Stimulated activated CD4-positive, alpha-beta T cell treated with anti-CD3 and anti-CD28 coated beads, Interleukin-2, amount 100 ng/mL, for 48 hours (primary cell): ENCODE measurements at places on chromosomes 4 and X.

- no peak for DNase-seq
Observed at GRCh38 chr4:177107288-177107921, 202.3 kb upstream of the NEIL3 start.

- no peak for DNase-seq
Observed at GRCh38 chr4:127616898-127617297, 15.9 kb upstream of the INTU start.

DNA sequence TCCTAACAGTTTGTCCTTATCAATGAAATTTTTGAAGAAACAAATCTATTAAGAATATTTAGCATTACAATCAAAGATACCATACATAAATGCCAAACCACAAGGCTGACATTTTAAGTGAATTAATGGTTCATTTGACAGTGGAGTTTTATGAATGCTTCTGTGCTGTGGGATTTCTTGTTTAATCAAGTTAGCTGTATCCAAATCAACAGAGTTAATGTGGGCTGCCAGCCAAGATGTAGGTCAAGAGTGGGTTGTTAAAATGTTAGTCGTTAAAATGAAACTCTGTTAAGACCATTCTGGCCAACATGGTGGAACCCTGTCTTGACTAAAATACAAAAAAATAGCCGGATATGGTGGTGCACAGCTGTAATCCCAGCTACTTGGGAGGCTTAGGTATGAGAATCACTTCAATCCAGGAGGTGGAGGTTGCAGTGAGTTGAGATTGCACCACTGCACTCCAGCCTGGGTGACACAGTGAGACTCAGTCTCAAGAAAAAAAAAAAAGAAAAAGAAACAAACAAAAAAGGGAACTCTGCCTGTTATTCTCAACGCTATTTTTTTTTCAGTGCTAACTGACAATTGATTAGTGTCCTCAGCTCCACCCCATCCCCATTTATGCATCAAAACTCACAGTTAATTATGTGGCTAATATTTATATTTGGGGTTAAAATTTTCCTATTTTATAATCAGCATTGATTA lies 20.2 kb downstream of the GPAT3 start:
- no peak for DNase-seq

DNA sequence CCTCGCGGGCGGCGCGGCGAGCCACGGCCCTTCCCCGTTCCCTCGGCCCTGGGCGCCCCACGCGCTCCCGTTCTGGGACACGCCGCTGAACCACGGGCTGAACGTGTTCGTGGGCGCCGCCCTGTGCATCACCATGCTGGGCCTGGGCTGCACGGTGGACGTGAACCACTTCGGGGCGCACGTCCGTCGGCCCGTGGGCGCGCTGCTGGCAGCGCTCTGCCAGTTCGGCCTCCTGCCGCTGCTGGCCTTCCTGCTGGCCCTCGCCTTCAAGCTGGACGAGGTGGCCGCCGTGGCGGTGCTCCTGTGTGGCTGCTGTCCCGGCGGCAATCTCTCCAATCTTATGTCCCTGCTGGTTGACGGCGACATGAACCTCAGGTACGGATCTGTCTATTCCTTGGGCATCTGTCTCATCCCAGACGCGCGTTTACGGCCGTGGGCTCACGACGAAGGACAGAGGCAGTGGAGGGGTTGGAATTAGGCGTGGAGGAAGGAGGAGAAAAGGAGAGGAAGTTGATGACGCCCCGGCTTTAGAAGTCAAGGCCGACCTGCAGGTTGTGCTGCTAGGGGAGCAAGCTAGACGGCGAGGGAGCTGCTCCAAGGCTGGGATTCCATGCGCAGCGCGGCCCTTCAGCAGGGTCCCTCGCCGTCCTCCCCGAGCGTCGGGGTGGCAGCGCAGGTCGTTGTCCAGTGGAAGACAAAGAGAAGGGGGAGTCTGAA lies 792 bp downstream of the SLC10A4 start:
- DNase-seq, result no peak

DNA sequence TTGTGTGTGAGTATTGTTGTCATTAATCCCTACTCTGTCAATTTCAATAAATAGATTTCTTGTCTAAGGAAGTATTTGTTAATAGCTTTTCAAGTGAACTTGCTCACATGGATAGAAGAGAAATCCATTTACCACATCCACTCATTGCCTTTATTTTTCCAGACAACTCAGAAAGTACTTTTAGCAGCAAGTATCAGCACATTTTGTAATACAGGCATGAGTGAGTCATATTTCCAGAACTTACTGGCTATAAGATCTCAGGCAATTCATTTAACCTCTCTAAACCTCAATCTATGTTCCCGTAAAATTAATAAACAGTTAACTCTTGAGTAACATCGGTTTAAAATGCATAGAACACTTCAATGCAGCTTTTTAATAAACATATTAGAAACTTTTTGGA lies 317.9 kb upstream of the PCDH7 start:
- no peak for DNase-seq
